ENCODE measurements at places on chromosomes 11 and 22. TPM values are rescaled to one million over a fixed set of nuclear protein-coding genes. Genes with fewer than 3 reads are reported as not detected.

TNKS1BP1 gene
- total RNA-seq, result 15.7 TPM

DNA sequence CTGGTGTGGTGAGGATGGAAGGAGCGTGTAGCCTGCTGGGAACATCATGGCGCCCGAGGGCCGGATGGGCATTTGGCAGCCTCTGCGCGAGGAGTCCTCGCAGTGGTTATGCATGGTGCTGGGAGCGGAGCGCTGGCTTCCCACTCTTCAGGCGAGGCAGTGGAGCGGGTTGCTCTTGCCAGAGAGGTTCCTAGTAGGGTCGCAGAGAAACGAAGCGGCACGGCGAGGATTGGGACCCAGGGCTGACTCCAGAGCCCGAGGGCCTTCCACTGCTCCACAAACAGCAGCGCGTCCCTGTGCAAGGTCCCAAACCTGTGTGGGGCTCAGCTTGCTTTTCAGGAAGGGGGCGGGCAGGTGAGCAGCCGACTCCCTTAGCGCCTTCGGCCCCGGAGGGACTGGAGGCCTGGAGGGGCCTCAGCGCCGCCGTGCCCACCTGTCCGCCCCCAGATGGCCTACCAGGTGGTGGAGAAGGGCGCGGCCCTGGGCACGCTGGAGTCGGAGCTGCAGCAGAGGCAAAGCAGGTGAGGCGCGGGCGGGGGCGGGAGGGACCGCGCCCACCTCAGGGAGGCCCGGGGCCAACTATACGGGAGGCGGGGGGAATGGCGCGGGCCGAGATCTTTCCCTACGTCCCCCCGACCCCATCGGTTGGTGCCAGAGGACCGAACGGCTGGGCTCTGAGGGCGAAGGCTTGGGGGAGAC is 7.2 kb downstream of the ATG16L2 start:
- H3K27me3 ChIP-seq, result no peaks in the 10 kb centered on the region
- peaks cover 14% of the 10 kb centered on the region for H3K4me1 ChIP-seq
- no peak overlapping the region for H3K27ac ChIP-seq
- no peak for DNase-seq
- H3K4me3 ChIP-seq, result no peak overlapping the region
- H3K36me3 ChIP-seq, result peaks cover 30% of the 10 kb centered on the region

- no peak overlapping the region for H3K4me3 ChIP-seq
- no peaks in the 10 kb centered on the region for H3K4me1 ChIP-seq
- H3K36me3 ChIP-seq, result peaks cover 19% of the 10 kb centered on the region
- H3K27ac ChIP-seq, result no peak overlapping the region
Measured at GRCh38 chr11:108474664-108475463, 7.5 kb upstream of the C11orf65 start.

DNA sequence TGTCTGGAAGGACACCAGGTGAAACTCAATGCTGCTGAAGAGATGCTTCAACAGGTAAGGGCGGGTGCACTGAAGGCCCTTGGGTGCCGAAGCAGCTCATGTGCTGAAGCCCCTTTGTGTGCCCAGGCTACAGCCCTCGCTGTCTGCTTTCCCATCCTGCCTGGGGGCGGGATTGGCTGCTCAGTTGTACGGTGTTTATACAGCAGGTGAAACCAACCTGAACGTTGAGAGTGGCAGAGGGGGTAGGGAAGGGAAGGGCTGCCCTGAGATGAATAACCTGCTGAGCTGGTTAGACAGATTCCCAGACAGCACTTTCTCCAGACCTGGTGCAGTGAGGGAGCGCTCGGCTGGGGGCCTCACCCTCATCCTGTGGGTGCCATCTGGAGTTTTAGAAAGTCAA is 75.7 kb downstream of the CYB5R2 start:
- no peak overlapping the region for H3K4me3 ChIP-seq
- peaks cover 5% of the 10 kb centered on the region for H3K36me3 ChIP-seq
- DNase-seq, result no peak
- H3K27ac ChIP-seq, result no peak overlapping the region
- H3K27me3 ChIP-seq, result no peaks in the 10 kb centered on the region
- peaks cover 13% of the 10 kb centered on the region for H3K4me1 ChIP-seq

GRCh38 chr11:9176550-9176949 is 85.2 kb upstream of the SCUBE2 start:
- no peak overlapping the region for H3K27ac ChIP-seq
- H3K27me3 ChIP-seq, result no peaks in the 10 kb centered on the region
- peaks cover 65% of the 10 kb centered on the region for H3K36me3 ChIP-seq
- peaks cover 3% of the 10 kb centered on the region for H3K4me1 ChIP-seq
- no peak for DNase-seq

DNA sequence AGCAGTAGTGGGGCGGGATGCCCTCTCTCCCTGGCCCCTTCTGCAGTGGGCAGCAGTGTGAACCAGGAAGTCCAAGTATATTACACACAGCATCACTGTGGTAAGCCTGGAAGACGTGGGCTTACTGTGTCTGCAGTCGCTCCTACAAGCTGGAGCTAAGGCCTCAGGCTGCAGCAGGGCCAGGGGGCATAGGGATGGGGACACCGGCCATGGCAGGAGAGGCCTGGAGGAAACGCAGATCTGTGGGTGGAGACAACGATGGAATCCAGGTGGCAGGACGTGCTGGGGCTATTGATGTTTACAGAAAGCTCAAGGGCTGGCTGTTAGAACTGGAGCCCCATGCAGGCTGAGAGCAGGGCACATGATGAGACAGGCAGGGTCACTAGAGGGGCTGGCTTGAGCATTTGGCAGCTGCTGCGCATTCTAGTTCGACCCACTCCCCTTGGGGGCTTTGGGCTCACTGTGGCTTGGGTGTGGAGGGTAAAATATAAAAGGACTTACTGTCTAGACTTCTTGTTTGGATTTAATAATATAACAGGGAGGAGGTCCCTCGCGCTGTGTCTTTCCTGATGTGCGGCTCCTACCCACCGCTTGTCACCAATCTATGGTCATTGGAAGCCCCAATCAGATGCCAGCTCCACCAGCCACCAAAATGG is 539.5 kb downstream of the TBC1D22A start:
- H3K27me3 ChIP-seq, result no peaks in the 10 kb centered on the region
- DNase-seq, result no peak
- H3K4me3 ChIP-seq, result no peak overlapping the region
- H3K4me1 ChIP-seq, result no peaks in the 10 kb centered on the region
- no peaks in the 10 kb centered on the region for H3K36me3 ChIP-seq

DNA sequence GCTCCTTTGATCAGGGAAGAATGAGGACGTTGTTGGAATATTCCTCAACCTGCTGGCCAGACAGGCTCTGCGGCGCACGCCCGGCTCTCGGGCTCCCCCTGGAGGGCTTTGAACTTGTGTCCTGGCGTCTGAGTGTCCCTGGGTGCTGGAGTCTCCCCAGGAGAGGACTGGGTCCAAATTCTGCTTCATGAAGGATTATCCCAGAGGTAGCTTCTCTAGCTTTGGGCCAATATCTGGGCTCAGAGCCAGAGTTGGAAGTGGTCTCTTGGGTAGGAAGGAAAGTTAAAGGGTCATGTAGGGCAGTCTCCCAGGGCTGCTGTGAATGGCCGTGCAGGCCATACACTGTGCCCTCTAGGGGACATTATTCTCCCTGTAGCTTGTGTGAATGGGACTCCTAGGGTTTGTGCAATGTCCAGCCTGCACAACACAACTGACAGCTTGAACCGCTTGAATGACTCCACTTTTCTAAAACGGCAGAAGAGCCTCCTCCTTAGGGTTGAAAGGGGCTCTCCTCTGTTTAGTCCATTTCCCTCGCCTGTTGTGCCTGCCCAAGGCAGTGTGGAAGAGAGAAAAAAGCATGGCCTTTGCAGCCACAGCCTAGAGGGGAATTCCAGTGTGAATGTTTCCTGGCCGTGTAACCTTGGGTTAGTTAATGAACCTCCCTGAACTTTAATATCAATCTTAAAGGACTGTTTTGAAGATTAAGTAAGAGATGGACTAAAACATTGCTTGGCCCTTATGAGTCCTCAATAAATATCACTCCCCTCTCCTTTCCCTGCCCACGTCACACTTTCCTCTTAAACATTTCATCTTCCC is 111.2 kb upstream of the THY1 start:
- DNase-seq, result peak; percentile 66
- peaks cover 10% of the 10 kb centered on the region for H3K27me3 ChIP-seq
- no peak overlapping the region for H3K27ac ChIP-seq
- no peaks in the 10 kb centered on the region for H3K4me1 ChIP-seq

Data from activated naive CD8-positive, alpha-beta T cell treated with anti-CD3 and anti-CD28 coated beads, Interleukin-2, amount 10 ng/mL, durations not matched to agents 7 days and 5 days (primary cell).